ENCODE measurements at places on chromosomes 3 and 15. TPM values are rescaled to one million over a fixed set of nuclear protein-coding genes. Genes with fewer than 3 reads are reported as not detected.

Gene TERC
- total RNA-seq: 19.2 TPM

Gene GRIP2
- not detected for total RNA-seq

- no peak for DNase-seq
Observed at GRCh38 chr3:100209948-100210771, 50.6 kb upstream of the TBC1D23 start.

DNA sequence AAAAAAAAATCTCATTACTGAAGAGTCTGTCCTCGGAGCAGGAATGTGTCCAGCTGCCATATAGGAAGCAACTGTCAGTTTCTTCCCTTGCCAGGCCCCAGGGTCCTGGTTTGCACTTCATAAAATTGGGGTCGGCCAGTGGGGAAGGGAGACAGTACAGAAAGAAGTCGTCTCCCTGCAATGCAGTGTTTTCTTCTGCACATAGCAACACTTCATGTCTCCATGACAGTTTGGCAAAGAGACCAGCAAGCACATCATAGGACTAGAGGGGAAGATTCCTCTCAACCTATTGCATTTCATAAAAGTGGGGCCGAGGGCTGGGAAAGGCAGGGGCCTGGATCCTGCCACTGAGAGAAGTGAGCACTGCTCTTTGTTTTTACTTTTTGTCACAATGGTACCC lies 138.2 kb upstream of the HACD2 start:
- DNase-seq: no peak

Gene DNAJC17
- 34.5 TPM for total RNA-seq

Gene FAM81A
- not detected for total RNA-seq

GRCh38 chr3:52396011-52396906 lies 48.6 kb downstream of the SEMA3G start:
- no peak for DNase-seq

- DNase-seq: no peak
Observed at GRCh38 chr3:15602146-15602536, 596 bp downstream of the BTD start.

GRCh38 chr3:126580746-126581145 lies 22.0 kb upstream of the C3orf22 start:
- no peak for DNase-seq

DNA sequence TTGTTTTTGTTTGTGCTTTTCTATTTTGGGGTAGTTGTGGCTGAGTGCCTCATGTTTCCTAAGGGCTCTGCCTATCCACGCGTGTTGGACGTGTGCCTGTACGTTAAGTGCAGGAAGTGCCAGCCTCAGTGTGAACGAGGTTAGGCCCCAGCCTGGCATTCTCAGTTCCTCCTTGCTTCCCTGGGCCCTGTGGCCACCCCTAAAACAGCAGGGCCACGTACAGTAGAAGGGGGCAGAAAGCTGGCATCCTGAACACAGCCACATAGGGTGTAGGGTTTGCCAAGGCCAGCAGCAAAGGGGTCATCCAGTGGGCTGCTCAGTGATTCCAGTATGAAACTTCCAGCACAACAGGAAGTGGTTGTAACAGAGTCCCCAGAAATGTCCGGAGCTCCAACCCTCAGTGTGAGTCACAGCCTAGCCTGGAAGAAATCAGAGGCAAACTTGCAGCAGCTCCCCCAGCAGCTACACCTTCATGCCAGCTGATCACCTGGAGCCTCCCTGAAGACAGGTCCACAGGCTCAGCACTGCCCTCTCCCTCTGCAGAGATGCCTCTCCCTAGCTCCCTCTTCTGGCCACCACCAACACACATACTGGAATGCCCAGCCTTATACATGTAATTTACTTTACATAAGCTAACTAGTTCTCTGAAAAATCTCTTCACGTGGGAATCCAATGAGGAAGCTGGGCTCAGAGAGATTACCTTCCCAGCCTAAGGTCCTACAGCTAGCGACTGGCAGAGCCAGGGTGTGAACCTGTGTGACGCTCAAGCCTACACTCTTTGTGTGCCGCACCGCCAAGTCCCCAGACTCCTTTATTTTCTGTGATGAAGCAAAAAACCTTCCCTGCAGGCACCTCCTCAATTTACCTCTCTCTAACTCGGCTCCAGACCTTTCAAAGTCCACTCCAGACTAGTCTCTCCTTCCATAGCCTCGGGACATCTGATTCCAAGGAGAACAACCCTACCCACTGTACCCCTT lies 26.6 kb downstream of the ILDR1 start:
- DNase-seq: peak; percentile 40

DNA sequence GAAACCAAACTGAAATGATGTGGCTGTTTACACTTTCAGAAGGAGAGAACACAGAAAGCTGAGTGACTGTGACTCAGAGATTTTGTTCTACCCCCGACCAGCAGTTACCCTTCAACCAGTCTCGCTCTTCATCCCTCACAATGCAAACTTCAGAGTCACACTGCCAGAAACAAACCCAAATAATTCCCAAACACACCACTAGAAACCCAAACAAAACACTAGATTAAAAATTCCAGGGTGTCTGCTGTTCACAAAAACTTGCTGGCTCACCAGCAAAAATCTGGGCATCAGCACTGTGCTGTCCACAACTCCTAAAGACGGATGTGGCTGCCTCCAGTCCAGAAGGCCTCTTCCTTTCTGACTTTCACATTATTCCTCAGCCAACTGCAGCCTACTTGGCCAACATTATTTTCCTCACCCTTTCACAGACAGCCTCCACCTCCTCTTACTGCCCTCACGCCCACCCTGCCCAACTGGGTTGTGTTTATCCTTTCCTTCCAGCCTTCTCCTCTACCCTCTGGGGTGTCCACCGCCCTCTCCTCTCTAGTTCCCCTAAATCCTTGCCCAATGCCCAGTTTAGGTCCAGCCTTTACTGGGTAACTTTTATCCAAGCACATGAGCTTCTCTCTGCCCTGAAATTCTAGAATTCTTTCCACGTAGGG lies 71.4 kb downstream of the MECOM start:
- DNase-seq: no peak

DNA sequence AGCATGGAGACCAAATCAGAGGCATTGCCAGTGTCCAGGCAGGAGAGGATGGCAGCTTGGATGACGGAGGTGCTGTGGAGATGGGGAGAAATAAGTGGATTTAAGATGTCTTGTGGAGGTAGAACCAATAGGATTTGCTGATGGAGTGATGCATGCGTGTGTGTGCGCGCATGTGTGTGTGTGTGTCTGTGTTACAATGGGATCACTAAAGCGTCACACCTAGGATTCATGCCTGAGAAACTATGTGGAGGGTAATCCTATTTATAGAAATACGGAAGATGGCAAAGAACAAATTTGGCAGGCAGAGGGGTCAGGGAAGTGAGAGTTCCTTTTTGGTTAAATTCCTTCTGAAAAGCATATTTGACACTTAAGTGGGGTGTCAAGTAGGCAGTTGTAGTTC lies 64.8 kb upstream of the ARL8B start:
- no peak for DNase-seq

DNA sequence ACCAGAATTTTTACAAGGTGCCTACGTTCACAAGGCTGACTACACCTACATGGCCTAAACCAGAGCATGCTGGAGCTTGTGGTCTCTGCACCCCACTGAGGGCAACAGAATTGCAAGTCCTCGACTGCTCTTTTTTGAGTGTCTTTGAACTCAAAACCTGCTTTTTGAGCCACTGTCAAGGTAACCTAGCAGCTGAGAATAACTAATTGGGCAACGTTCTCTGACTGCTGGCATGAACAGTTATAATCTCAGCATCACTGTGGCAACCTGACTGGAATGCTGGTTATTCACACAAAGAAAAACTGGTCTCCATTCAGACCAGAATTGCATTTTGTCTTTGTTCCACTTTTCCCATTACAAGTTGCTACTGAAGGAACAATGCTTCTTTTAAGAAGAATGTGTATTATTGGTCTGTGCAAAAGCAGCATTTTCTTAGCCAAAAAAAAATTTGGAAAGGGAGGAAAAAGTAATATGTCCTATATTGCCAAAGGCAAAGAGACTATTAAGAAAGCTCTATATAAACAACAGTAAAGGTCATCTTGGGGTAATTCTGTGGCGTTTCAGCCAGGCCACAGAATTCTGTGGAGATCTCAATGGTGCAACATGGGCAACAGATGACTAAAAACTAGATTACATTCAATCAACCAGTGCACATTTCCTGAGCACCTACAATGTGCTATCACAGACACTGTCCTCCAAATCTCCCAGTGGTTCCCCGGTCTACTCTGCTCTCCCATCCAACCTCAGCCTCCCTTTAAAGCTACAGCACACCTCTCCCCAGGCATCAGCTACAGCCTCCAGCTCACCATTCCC lies 76.8 kb downstream of the TNIK start:
- no peak for DNase-seq

DNA sequence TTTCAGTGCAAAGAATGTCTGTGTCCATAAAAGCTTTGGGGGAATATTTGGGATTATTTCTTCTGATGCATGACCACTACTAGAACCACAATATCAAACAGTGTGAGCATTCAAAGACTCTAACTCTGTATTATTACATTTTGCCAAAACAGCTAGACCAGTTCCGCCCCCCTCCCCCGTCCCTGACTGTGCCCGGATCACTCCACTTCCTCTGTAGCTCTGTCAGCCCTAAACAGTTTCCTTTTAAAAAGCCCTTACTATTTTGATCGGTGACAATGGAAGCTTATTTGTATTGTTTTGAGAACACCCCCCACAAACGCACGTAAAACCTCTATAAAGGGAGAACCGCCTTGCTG lies 36.6 kb upstream of the EPHB3 start:
- peak; percentile 54 for DNase-seq

DNA sequence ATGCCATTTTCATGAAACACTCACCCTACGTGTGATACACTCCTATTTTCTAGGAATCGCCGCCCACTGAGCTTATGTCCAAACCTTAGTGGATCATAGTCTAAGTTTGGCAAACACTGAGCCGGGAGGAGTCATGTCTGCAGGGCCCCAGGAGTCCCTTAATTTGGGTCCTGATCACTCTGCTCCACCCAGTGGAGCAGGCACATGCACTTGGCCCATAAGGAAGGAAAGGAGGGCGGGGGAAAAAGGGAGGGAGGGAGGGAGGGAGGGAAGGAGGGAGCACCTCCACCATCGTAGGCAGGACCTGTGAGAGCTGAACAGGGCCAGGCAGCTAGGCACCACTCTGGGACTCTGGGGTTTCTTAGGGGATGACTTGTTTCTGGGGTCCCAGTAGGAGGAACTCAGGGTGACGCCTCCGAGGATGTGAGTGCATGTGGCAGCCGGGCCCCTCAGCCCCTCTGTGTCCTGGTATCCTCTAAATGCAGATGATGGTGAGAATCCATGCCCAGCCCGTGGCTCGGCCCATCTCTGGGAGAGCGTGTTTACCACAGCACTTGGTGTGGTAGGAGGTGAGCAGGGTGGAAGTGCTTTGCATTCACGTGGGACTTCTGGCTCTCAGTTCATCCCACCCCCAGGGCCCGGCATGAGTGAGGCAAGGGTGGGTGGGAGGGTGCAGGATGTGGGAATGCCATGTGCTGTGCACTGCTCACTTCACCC lies 109.4 kb downstream of the KLF13 start:
- peak; percentile 71 for DNase-seq

Gene LRRC31
- total RNA-seq: not detected

- peak; percentile 79 for DNase-seq
Observed at GRCh38 chr3:47989981-47990440, 26.2 kb downstream of the MAP4 start.

Gene USP8
- total RNA-seq: 46.0 TPM

Gene GATA2
- total RNA-seq: not detected

DNA sequence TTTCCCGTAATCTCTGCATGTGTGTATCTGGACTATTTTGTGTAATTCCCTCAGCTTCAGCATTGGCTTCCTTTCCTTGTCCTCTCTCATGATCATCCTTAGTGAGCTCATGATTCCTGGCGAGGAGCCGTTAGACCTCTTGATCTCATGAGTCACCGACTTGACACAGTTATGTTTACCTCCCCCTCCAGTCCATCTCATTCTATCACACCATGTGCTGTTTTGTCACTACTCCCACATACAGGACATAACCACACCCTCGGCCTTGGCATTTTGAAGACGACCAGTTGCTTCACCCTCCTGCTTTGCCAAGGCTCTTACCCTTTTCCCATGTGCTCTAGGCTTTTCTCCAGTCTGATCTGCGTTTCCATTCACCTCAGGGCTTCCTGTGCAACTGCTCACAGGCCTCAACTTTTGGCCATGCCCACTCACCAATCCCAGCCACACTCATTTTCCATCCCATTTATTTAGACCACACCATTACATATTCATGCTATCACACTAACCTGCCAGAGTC lies 41.5 kb downstream of the CP start:
- DNase-seq: no peak

GRCh38 chr3:54965746-54966145 lies 37.9 kb upstream of the LRTM1 start:
- DNase-seq: no peak

Gene FOXB1
- total RNA-seq: 2.0 TPM

- no peak for DNase-seq
Observed at GRCh38 chr3:37542772-37543449, 318.8 kb upstream of the CTDSPL start.

Measured in activated CD4-positive, alpha-beta memory T cell treated with anti-CD3 and anti-CD28 coated beads for 36 hours (primary cell).